Omental fat pad (tissue), 4 donors: ENCODE measurements at places on chromosomes 12 and 14.

GRCh38 chr14:88258021-88258420 lies 65.0 kb downstream of the KCNK10 start:
- no peak for DNase-seq

DNA sequence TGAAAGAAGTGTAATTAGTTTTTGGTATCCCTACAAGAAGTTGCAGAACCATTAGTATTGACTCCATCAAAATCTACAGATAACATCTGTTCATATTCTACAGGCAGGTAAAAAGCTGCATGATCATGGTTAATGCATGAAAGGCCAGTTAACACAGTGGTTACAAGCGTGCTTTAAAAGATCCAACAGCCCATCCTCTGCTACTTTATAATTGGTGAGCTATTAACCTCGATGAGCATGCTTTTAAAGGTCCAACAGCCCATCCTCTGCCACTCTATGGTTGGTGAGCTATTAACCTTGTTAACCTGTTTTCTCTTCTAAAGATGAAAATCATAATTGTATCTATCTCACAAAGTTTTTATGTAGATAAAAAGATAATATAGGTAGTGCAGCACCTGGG lies 289.3 kb downstream of the DUSP6 start:
- DNase-seq: no peak

DNA sequence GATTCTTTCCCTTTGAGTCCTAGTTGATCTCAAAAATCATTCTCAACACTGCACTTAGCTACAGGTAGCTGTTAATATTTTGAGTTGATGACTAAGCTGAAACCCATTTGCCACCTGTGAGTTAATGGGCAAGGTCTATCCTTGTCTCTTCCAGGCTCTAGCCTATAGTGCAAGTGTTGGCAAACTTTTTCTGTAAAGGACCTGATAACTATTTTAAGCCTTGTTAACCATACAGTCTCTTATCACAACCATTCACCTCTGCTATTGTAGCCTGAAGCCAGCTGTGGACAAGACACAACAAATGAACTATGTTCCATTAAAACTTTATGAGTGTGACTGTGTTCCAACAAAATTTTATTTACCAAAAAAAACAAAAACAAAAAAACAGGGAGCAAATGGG lies 19.4 kb downstream of the RAP1B start:
- DNase-seq: no peak

DNA sequence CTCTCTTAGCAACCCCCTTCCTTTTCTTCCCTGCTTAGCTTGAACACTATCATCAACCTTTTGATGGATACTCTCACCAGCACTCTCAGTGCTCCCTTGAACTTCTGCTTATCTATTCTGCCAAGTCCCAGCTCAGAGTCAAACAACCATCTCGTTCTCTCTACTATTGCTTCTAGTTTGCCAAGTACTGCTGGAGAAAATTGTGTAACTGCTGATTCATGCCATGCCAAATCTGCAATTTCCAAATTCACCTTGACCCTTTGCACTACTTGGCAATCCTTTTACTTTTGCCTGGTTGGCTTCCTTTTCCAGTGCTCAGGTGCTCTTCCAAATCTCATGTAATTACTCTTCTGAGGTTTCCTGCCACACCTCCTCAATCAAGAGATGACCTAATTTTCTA lies 2.8 kb upstream of the CCDC196 start:
- no peak for DNase-seq

GRCh38 chr12:21774358-21775132 lies at the start of gene KCNJ8:
TSS of gene KCNJ8 (minus strand) at chr12:21774706. CDS start at chr12:21773616, 1,090 bp downstream.
- DNase-seq: peak; percentile 43

DNA sequence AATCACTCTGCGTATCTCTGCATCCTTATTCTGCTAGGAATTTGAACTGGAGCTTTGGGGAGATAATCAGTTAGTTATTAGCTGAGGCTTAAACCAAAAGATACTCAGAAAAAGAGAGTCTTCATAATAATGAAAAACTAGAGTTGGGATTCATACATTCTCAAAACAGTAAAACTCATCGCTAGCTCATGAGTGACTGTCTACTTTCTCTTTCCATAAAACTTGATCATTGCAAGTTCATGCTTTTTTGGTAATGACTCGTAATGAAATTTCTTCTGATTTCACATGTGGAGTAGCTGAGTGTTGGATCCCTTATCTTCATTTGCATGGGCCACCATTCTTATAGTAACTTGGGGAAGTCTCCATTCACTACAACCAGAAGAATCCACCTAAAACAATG lies 397.7 kb downstream of the PDZRN4 start:
- no peak for DNase-seq

DNA sequence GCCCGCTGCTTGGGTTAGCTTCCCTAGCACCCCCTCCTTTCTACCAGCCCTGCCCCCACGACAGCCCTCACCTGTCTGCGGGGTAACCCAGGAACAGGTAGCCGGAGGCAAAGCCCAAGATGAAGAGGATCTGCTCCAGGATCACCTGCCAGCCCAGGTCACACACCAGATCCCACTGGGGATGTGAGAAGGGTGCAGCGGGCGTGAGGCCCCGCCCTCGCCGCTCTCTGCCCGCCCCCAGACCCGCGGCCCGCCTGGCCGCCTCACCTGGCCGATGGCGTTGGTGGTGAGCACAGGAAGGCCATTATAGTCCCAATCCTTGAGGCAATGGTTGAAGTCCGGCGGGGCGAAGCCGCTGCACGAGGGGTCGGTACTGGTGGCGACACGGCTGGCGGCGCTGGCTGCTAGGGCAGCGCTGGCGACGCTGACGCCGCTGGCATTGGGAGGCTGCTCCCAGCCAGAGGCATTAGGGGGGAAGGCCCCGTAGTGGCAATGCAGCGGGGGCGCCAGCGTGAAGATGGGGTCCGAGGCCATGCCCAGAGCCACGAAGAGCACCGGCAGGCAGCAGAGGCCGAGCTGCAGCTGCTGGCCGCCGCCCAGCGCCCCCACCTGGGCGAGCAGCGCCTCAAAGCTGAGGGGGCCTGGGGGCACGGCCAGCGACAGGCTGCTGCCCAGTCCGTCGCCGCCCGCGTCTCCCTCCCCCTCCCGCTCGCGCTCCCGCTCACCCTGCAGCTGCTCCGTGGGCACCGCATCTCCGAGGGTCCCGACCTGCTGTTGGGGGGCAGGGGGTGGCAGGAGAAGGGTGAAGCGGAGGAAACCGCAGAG lies 794 bp downstream of the SLC22A17 start:
- DNase-seq: no peak

GRCh38 chr12:113889891-113890581 lies 76.1 kb downstream of the RBM19 start:
- DNase-seq: no peak

DNA sequence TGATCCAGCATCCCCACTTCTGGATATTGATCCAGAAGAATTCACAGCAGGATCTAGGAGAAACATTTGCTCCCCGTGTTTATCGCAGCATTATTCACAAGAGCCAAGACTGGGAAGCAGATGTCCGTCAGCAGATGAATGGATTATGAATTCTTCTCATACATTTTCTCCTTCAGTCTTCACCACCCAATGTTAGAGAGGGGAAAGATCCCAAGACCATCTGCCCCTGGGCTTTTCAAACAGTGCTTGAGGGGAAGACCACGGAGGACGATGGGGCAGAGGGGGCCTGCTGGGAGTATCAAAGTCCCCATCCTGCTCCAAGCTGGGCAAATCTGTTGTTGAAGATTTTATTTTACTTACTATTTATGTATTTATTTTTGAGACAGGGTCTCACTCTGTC lies 41.1 kb downstream of the SERPINA3 start:
- DNase-seq: no peak

- DNase-seq: no peak
Observed at GRCh38 chr12:1173781-1174617, 183.0 kb downstream of the ERC1 start.

DNA sequence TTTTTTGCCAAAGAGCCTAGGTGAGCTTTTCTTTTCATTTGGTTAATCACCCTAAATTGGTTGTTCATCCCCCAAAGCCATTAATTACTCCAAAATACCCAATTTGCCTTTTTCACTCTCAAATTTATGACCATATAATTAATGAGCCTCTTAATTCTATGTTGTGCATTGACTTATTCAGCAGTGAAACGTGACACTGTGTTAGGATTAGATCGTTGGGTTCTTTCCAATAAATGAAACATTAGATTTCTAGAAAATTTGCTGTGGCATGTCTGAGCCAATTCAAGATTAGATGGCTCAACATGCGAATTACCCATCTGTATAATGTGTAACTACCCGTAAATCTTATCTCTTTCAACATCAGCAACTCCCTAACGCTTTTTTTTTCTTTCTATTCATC lies 273.4 kb downstream of the BMP4 start:
- DNase-seq: no peak

- no peak for DNase-seq
Observed at GRCh38 chr12:67459173-67459572, 189.4 kb upstream of the DYRK2 start.

GRCh38 chr12:130715998-130716968 lies at the start of gene RIMBP2:
TSS of gene RIMBP2 (minus strand) at chr12:130716299. CDS start at chr12:130479013, 237,286 bp downstream.
- no peak for DNase-seq
